Effector CD8-positive, alpha-beta T cell (primary cell): ENCODE measurements at places on chromosomes 4 and X.
A peak's percentile ranks its signal among the peaks of the same experiment; 100 is the strongest.

DNA sequence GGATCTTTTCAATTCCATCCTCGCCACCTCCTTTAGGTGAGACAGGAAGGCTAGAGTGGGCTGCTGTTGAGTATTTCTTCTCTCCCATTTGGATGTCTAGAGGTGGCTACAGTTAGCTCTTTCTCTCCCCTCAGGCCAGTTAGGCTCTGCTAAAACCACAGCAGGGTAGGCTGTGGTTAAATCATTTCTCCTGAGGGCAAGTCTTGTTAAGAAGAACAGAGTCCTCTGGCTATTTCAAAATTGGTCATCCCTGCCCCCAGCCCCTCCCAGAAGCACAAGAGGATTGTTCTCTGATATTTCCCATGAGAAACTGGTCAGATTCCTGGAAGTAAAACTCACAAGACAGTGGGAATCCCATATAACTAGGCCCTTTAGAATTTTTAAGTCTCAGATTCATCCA lies 1359.5 kb downstream of the TECRL start:
- DNase-seq, result no peak

DNA sequence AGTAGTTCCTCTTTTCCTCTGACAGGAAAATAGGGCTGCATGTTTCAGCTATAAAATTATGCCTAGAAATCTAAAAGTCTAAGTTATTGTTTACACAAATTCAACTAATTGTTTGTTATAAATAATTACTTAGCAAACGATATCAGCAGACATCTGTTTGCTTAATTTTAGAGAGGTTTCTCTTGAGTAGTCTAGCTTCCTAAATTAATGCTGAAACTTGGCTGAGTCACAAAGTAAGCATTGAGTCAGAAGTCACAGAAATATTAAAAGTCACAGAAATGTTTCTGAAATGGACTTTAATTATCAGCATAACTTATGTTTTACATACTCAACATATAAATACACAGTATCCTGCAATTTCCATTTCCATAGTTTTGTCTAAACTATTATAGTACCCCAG lies 1044.0 kb downstream of the CCSER1 start:
- no peak for DNase-seq

- DNase-seq, result no peak
These were observed 208.8 kb downstream of the GRIA3 start for GRCh38 chrX:123392921-123393320.

GRCh38 chr4:2874861-2875260 lies 31.2 kb downstream of the ADD1 start:
- no peak for DNase-seq

- DNase-seq, result no peak
These were observed 3.2 kb upstream of the TIGD2 start for GRCh38 chr4:89108091-89108490.

DNA sequence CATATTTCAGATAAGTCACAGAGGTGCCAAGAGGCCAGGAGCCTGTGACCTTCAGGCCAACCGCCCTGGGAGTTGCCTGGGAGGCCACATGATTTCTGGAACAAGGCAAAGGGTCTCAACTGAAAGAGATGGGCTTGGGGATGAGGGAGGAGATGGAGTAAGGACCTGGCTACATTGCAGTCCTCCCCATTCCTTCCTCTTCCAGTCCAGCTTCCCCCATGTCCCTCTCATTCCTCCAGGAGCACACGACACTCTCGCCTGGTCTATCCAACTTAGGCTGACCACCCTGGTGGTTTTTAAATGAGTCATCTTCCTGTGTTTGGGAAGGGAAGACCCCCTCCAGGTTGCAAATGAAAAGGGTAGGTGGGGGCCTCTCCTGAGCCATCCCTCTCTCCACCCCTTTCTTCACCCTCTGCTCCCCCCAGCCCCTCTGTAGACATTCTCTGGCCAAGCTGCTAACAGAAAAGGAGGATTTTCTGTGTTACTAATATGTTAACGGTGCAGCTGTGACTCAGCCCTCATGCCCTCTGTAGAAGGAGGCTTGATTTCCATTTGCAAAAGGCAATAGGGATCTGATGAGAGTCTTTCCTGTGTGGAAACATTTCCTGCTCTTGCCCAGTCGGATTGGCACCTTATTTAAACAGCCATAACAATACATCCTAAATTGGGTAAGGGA lies 79.2 kb downstream of the RTL5 start:
- no peak for DNase-seq

DNA sequence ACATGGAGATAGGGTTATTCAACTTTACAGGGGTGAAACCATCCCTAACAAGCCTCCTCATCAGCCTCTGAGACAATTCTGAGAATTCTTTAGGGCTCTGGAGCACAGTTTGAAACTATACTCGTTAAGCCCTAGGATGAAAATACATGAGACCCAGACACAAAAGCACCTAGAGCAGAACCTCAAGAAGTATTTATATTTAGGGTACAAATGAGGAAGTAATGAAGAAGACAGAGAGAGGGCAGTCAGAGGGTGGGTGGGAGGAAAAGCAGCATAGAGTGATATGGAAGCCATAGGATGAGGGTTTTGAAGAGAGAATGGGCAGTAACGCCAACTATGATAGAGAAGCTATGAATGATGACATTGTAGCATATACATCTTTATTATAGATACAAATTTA lies 250.3 kb downstream of the DCLK2 start:
- DNase-seq, result no peak

DNA sequence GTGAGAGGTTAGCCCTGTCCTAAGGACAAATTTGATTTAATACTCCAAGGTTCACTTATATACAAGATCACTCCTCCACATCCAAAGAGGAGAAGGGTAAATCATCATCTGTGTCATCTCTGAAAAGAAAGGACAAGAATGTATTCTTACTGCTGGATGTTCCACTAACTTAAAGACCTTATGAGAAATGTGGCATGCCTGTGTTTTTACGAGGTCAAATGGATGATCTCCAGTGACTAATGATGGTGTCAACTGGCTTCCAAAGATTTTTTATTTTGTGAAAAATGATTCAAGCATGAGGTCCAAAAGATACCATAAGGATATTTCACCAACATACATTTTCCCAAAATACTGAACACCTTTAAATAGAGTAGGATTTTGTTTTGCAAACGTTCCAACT lies 143.4 kb downstream of the PTCHD1 start:
- DNase-seq, result no peak

DNA sequence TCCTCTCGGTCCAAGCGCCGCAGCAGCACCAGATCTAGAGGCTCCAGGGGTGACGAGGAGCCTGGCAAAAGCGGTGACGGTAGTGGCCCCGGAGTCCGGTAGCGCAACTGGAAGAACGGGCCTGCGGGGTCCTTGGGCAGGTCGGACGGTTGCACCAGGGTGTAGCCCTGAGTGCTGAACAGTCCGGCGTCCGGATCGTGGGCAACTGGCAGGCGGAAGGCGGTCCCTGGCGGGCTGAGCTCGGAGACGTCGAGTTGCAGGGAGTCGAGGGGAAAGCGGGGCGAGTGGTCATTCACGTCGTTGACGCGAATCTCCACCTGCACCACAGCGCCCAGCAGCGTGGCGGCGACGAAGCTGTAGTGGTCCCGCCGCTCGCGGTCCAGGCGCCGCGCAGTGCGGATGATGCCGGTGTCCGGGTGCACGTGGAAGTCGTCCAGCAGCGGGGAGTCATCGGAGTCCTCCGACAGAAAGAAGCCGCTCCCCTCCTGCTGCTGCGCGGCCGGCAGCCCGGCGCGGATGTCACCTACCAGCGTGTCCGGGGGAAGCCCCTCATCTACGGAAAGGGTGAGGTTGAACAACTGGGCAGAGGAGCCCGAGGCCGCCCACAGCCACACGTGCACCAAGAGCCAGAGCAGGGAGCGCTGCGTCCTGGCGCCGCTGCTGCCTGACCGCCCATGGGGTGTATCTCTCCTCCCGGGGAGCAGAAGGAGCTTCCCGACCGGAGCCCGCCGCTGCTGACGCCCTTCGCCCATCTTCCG lies 837 bp downstream of the DCHS2 start:
- no peak for DNase-seq

DNA sequence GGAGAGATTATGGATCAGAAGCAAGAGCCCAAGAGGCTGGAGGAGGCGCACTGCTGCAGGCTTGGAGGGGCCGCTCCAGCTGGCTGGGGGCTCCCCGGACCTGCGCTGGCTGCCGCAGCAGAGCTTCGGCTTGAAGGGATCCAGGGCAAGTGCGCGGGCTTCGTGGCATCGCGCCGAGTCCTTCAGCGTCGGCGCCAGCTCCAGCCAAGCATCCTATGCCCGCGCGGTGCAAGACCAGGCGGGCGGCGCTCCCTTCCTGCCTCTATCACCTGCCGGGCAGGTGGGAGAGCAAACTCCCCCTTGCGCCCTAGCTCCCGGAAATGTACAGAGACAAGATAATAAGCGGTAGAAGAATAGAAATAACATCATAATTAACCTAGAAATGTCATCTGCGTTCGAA lies 10.5 kb upstream of the UCP1 start:
- DNase-seq, result no peak

DNA sequence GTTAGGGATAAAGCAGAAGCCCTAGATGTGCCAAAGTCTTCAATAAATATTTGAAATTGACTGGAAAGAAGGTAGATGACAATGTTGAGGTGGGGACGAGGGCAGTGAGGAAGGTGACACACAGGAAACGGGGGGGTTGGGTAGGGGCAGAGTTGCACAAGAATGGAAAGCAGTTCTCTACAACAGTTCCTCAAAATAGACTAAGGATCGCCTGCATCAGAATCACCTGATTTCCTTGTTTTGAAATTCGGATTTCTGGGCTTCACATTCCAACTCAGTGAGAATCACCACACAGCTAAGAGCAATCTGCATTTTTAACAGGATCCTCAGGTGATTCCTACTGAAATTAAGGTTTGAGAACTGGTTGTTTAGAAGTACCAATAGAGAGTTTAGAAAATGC lies 70.6 kb downstream of the ARFIP1 start:
- no peak for DNase-seq

GRCh38 chrX:65671286-65671685 lies 3.8 kb downstream of the MSN start:
- no peak for DNase-seq

- DNase-seq, result no peak
These were observed 39.2 kb upstream of the MSANTD1 start for GRCh38 chr4:3209551-3210325.

DNA sequence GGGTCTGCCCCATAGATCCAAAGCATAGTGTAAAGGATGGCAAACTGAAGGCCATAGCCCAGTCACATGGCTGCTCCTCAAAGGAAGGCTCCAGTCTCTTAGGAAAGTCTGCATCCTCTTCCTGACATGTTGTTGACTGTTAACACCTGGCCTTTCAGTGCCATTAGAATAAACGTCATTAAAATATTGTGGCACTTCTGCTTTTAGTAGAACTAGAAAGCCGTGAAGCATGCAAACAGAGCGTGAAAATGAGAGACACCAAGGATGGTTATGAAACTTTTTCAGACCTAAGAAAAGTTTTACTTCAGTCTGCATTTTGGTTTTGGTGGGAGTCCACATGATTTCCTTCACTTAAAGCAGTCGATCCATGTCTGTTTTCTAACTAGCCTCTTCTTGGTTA lies 41.1 kb upstream of the AFF2 start:
- DNase-seq, result no peak

DNA sequence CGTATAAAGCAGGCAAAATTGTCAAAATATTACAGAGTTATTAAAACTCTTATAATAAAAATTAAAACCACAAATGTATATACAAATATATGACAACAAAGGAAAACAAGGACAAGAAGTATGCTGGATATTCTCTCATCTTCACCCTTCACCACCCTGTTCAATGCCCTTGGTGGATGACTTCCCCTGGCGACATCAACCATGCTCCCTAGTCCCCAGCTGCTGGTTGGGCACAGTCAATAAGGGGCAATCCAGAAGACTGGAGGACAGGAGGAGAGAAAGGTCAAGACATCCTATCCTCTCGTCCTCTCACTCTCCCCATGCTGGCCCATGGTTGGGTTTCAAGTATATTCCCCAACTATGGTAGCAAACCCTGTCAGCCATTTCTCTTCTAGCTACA lies 71.2 kb downstream of the CXCL13 start:
- no peak for DNase-seq

DNA sequence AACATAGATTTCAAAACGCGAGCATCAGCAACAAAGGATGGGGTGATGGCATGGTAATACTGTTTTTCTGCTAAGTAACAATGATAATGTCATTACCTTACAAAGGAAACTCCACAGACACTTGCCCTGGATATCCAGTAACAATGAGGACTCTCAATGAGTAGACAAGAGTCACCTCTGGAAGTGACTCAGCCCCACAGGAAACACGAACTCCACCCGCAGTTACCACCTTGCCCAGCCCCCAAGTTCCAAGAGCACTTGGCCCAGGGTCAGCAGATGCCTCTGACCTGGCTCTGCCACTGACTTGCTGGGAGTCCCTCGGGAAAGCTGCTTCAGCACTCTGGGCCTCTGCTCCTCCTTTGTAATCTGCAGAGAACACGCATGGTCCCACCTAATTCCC lies 110.3 kb upstream of the MAP3K15 start:
- DNase-seq, result no peak

DNA sequence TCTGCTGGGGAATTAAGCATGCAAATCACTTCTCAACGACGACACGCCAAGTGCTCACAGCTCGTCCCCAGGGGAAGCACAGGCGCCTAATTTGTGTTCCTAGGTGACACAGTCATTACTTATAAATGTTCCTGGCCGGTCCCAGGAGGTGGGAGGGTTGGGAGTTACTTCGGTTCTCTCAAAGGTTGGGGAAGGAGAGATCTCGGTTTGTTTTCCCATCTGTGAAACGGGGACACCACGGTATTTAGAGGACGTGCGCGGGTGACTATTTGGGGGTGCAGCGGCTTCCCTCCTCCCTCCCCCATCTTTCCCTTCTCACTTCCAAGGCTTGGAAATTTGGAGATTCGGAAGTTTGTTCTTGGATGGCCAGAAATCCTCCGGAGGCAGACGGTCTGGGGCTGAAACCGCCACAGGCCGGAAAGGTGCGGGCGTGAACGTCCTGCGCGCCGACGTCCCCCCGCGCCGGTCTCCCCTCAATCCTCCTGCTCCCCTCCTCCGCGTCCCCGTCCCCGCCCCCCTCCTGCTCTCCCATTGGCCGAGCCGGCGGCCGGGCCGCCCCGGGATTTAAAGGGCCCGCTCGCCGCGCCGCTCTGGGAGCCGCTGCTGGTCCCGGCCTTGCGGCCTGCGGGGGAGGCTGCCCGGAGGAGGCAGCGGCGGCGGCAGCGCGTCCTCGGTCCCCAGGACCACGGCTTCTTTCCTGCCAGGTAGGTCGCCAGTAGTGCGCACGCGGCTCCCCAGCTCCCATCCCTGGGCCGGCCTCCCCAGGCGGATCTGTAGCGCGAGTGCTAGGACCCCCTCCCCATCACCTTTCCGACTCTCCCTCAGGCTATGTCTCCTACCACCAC lies at the start of gene PORCN:
TSS of gene PORCN (plus strand) at position 593 of the 845 bp plus-strand sequence. CDS start 829 bp downstream, outside the sequence.
- DNase-seq, result peak; percentile 69

DNA sequence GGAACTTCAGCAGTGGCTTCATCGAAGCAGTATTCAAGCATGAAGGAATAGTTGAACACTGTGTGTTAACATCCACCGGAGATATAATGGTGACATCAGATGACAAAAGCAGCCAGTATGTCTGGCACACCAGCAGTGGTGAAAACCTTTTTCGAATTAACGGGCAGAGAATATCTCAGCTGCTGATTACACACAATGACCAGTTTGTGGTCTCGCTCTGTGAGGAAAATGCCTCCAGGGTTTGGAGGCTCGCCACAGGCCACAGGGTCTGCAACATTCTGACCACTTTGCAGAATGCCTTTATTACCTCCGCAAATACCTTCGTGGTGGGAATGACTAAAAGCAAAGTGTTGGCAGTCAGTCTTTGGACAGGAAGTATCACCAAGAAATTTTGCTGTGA lies 201.5 kb downstream of the NWD2 start:
- DNase-seq, result no peak
